ENCODE measurements at places on chromosomes 16 and 17. TPM values are rescaled to one million over a fixed set of nuclear protein-coding genes. Genes with fewer than 3 reads are reported as not detected.

Gene LPCAT2
- 4.4 TPM for polyA plus RNA-seq

Gene CBX8
- polyA plus RNA-seq: 13.8 TPM

Gene COX10
- polyA plus RNA-seq: 21.7 TPM

Gene GCSH
- 56.2 TPM for polyA plus RNA-seq

Gene KIF18B
- polyA plus RNA-seq: 22.2 TPM

Gene HBQ1
- polyA plus RNA-seq: 4.0 TPM

Gene IGF2BP1
- 41.7 TPM for polyA plus RNA-seq
